HS-5 (cell line): ENCODE measurements at places on chromosomes 6 and 20.

DNA sequence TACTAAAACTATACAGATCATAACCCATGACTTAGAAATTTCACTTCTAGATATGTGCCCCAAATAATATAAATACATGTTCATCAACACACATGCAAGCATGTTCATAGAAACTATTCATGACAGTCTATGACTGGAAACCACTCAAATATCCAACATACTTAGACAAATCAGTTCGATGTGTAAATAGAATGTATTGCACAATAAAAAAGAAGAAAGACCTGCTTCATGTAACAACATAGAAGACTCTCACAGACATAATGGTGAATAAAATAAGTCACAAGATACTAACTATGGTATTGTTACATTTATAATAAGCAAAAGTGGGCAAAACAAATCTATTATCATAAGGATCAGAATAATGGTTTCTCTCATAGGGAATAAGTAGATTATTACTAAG, 163.5 kb upstream of the THBS2 start:
- DNase-seq = no peak

DNA sequence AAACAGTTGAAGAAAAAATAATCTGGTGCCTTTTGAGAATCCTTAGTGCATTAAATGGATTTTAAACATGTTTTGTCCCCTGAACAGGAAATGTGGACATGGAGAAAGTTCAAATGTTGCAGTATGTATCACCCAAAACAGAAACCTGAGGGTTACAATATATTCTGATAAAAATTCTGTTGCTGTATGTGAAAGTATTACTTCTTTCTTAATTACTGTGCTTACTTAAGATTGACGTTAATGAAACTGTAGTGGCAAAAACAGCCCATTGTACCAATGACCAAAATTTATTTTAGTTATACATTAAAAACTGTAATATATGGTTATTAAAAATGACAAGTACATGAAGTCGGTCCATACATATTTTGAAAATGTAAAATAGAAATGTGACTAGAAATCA, 100.6 kb downstream of the PRDM1 start:
- no peak for DNase-seq

DNA sequence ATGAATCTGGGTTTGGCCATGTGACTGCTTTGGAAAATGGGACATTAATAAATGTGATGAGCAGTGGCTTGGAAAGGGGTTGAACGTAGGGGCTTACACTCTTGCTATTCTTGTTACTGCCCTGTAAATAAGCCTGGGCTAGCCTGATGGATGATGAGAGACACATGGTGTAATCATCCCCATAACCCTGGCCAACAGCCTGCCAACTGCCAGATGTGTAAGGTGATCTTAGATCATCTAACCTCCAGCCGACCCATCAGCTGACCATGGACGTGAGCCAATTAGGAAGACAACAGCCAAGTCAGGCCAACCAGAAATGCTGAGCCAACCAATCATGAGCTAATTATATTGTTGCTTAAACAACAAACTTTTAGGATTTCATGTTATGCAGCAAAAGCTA, 25.2 kb downstream of the FBXO30 start:
- no peak for DNase-seq

DNA sequence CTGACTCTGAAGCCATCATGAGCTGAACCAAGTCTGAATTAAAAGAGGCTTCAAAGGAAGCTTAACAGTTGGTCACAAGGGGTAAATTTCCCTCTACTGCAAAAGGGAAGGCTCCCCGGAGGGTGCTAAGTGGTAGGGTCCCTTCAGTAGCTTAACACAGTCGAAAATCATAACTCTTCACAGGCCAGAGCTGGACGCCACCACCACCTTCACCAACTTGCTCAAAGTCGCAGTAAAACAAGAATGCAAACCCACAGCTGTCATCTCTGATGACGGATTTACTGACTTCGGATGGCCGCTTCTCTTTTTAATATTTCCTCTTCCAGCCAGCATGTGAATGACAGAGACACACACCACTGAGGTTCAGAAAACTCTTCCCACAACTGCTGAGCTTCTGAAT, 144.7 kb upstream of the FBXL4 start:
- no peak for DNase-seq

DNA sequence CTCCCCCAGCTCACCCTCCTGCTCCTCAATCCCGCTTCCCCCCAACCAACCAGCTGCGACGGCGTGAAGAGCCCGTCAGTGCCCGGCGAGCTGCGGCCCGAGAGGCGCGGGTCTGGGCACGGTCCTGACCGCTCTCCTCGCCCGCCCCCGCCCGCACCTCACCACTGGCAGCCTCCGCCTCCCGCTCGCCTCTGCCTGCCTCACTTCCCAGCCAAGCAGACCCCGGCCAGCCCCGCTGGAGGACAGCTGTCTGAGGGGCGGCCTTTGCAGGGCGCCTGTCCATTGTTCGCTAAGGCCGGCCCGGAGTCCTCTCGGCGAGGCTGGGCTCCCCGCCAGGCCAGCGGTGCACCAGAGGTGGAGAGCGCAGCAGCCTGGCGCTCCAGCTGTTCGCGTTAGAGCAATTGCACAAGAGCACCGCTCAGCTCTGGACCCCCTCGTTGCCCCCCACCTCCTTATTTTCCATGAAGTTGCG, 1.3 kb downstream of the SOBP start:
- DNase-seq = no peak

DNA sequence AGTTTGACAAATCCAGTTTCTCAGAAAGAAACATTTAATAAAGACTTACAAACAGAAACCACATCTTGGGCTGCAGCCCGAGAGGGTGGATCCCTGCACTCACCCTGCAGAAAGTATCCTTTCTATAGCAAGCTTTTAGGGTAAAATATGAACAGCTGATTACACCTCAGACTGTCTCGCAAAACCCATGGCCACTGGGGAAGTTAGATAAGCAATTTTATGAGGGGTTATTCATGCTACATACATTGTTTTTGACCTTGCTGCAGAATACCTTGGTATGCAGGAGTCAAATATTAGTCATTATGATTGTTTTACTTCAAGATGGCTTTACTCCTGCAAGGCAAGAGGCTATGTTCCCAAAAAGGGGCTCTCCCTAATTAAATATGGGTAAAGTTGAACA, 126.9 kb downstream of the OR2B2 start:
- DNase-seq = no peak

DNA sequence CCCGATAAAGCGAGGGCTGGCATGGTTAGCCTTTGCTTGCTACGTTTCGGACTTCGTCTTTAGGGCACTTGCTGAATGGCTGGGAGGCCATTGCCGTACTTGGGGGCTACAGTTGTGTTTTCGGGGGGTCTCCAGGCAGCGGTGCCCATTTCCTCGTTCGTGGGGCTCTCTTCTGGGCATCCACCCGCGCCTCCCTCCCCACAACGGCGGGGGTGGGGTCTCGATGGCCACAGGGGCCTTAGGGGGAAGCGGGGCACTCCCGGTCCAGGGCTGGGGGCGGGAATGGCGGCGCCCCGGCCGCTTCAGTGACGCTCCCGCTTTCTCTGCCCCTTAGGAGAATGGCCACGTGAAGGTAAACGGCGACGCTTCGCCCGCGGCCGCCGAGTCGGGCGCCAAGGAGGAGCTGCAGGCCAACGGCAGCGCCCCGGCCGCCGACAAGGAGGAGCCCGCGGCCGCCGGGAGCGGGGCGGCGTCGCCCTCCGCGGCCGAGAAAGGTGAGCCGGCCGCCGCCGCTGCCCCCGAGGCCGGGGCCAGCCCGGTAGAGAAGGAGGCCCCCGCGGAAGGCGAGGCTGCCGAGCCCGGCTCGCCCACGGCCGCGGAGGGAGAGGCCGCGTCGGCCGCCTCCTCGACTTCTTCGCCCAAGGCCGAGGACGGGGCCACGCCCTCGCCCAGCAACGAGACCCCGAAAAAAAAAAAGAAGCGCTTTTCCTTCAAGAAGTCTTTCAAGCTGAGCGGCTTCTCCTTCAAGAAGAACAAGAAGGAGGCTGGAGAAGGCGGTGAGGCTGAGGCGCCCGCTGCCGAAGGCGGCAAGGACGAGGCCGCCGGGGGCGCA, 2.4 kb downstream of the MARCKS start:
- no peak for DNase-seq

- no peak for DNase-seq
Measured at GRCh38 chr6:146790561-146791091, 191.9 kb downstream of the ADGB start.

DNA sequence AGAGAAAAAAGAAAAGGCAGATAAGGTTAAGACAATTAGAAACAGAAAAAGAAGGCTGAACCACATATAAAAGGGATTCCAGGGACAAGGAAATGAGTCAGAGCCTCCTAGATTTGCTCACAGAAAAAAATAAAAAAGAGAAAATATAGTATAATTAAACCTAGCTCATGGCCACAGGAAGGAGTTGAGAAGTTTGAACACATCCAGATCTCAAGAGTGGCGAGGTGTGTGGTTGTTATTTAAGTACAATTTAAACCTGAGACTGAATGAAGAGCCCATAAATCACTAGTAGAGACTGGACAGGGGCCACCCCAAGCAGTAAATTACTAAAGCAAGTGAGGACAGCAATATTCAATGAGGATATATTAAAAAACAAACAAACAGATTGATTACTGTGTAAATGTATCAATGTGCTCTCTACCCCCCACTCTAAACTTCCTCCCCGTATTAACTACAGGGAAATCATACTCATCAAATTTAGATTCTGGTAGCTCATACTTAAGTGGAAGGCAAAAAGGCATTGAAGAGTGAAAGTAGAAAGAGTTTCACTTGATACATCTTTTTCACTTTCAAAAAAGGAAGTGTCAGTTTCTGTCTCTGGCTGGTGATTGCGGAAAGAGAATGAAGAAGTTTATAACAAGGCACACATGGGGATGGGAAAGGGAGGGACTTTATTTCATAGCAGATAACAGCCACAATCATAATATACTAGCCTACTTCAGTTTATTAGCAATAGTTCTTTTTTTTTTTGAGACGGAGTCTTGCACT, 49.3 kb upstream of the SCAF8 start:
- peak; percentile 19 for DNase-seq

DNA sequence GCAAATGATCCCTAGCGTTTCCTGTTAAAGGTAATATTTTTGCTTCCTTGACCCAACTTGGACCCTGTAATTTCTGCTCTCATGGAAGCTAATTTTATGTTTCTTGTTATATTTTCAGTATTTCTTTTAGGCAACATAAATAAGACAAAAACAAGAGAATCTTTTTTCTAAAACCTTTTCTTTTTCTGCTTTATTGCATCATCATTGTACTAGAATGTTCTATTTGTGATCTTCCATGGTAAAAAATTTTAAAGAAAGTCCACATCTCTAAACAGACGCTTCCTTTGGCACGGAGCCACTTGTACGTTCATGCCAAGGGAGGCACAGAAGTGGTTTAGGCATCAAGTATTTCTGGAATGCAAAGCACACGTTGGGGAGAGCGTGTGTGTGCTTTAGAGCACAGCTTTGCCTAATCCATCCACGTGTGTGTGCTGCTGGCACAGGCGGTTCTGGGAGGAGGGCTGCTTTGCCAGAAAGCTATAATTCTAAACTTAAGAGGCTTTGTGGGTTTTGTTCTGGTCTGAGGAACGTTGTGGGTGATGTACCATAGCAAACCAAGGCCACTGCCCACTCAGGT, 98.3 kb downstream of the SASH1 start:
- DNase-seq = peak; percentile 87

DNA sequence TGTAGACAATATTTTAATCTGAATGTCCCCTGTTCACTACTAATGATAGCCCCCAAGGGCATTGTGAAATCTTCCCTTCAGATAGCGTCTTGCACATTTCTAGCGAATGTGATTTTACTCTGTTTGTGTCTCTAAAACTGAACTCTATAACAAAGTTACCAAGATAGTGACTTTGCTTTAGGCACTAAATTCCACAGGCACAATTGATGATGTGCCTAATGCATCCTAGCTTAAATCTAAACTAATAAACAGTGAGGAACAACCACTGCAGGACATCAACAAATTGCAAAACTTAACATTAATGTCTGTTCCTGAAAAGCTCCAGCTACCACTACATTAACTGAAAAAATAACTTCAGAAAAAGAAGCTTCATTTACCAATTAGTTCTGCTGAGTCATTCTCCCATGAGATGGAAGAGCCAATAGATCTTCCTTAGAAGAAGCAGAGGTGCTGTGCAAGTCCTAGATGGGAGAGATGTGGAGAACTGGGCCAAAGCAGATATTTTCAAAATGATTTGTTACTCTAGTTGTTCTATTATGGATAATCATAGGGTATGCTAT, 1065.0 kb downstream of the EPHA7 start:
- DNase-seq = no peak

- no peak for DNase-seq
Measured at GRCh38 chr6:46437671-46438221, 53.5 kb downstream of the RCAN2 start.

GRCh38 chr6:38481211-38481836, 158.4 kb downstream of the BTBD9 start:
- DNase-seq = no peak

DNA sequence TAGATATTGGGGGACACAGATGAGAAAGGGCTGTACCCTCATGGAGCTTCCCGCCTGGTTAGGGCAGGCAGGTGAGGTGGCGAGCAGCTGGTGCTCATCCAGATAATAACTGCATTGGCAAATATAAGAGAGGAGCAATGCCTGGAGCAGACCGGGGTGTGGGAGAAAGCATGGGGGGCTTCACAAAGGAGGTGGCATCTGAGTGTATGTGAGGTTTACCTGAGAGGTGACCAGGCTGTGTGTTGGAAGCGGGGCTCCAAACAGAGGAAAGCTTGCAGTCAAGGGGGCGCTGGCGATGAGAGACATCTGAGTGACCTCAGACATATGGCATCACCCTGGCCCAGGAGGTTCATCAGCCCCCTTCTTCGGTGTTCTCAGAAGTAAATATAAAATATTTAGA, 72.1 kb upstream of the PMEPA1 start:
- no peak for DNase-seq

- no peak for DNase-seq
Measured at GRCh38 chr20:3820901-3821727, 767 bp downstream of the AP5S1 start.

DNA sequence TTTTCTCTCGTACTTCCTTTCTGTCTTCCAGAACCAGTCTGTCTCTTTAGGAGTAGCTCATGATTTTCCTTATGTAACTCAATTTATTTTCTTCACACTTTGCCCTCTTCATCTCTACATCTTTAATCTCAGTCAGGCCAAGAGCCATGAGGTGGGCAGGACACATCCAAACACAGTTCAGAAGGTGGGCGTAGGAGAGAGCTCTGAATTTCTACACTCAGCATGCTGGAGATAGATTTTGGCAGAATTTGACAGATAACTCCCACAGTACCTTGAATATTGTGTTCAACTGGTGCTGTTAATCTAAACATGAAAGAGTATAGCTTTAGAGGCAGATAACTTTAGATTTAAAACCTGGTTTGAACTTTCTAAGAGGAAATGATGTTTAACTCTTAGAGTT, 23.8 kb upstream of the ZBTB24 start:
- no peak for DNase-seq

GRCh38 chr6:87692086-87692485, 9.9 kb downstream of the AKIRIN2 start:
- no peak for DNase-seq

DNA sequence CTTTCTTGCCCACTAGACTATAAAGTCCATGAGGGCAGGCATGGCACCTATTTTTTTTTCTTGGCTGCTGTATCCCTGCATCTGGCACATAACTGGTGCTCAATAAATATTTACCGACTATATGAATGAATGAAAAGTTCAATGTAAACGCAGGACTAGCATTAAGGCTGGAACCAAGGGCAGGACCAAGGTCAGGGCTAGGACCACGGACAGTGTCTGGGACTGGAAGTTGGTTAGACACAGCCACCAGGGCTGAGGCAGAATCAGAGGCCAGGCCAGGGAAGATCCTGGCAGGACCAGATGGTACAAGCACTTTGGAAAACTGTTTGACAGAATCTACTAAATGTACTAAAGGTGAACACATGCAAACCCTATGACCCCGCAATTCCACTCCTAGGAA, 3.7 kb downstream of the TNXB start:
- no peak for DNase-seq
